DND-41 (cell line): ENCODE measurements at places on chromosomes 3 and 15.

DNA sequence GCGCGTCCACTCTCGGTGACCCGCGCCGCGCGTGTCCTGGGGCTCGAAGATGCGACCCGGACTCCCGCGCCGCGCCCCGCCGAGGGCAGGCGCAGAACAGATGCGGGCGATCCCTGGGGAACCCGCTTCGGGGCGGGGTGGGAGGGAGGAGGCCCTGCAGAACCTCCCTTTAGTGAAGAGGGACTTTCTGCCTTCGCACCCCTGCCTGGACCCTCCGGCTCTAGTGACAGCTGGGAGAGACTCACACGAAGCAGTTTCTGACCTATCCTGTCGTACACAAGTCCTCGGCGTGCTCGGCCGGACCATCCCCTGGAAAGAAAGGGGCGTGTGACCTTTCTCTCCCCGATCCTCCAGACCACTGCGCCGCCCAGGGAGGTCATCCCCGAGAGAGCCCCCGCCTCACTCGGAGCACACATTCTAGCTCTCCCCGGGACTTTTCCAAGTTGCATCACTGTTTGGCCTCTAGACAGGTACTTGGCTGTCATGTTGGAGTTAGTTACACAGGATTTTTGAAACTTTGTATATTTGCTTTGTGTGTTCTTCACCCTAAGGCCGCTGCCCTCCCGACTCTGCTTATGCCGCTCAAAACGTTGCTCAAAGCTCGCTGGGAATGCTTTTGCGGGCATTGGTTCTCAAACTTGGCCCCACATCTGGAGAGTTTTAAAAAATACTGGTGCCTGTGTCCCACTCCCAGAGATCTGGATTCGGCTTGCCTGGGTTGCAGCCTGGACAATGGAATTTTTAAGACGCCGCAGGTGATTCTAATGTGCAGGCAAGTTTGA is 582 bp downstream of the CGNL1 start:
- no peak for DNase-seq

- no peak for DNase-seq
Measured at GRCh38 chr3:24220859-24221657, 273.6 kb downstream of the THRB start.

- no peak for DNase-seq
Measured at GRCh38 chr15:23440596-23440995, 6.4 kb downstream of the GOLGA6L2 start.

DNA sequence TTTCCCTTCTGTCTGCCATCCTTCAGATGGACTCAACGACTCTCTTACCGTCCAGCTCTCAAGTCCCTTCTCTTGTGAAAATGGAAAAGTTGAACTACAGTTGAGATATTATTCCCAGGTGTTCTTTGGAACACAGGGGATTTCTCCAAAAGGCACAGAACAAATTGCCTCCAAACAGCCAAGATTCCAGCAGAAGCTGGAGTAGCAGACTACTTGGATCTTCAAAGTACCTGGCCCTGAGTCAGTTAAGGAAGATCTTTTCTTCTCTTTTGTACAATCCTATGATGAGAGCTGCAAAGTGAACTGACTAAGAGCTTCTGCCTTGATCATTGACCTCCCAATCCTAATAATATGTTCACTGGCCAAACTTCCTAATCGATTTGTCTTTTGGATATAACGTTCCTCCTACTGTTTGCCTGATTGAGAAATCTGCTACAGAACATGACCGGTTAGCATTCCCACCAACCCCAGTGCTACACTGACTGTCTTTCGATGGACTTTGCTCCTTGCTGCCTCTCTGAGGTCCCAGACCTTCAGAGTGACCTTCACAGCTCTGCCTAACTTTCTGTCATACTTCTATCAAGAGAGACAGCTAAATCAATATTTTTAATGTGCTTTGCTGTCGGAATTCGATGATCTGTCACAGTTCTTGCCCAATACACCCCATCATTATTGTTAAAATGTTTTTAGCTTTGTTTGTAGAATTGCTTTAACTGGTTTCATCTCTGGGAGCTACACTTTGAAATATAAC is 21.9 kb downstream of the PAQR9 start:
- no peak for DNase-seq

DNA sequence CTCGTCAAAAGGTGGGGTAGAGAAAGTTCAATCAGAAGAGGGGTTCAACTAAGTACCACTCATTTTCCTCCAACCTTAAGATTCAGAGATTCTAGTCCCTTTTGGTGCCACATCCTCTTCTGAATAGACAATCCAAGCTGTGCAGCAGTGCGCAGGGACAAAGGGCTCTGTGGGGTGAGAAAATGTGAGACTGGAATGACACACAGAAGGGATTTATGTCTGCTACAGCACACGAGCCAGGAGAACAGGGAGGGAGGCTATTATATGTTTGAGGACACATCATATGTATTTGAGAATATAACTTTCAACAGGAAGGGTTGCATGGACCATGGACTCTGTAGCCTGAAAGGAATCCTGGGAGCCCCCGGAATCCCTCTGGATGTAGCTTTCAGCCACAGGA is 33.0 kb downstream of the LSM3 start:
- DNase-seq, result no peak

DNA sequence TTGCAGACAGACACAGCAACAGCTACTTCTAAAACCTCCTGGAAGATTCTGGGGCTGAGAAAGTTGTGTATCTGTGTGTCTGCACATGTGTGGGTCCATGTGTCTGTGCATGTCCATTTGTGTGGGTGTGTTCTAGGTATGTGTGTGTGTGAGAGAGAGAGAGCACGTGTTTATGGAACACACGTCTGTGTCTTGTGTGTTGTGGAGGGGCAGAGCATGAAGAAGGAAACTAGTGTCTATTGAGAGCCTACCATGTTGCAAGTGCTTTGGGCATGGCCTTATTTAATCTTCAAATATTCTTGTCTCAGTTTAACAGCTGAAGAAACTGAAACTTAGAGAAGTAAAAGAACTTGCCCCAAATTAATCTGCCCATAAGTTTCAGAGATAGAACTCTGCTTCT is 327.5 kb downstream of the UACA start:
- DNase-seq, result no peak

- no peak for DNase-seq
Measured at GRCh38 chr3:173943264-173943663, 545.7 kb downstream of the NLGN1 start.

GRCh38 chr3:87468235-87468634 is 191.9 kb upstream of the POU1F1 start:
- DNase-seq, result no peak

- no peak for DNase-seq
Measured at GRCh38 chr3:194369522-194370279, at the start of gene LRRC15. LRRC15 (minus strand) TSS chr3:194369743; CDS start chr3:194361043, 8,700 bp downstream.

DNA sequence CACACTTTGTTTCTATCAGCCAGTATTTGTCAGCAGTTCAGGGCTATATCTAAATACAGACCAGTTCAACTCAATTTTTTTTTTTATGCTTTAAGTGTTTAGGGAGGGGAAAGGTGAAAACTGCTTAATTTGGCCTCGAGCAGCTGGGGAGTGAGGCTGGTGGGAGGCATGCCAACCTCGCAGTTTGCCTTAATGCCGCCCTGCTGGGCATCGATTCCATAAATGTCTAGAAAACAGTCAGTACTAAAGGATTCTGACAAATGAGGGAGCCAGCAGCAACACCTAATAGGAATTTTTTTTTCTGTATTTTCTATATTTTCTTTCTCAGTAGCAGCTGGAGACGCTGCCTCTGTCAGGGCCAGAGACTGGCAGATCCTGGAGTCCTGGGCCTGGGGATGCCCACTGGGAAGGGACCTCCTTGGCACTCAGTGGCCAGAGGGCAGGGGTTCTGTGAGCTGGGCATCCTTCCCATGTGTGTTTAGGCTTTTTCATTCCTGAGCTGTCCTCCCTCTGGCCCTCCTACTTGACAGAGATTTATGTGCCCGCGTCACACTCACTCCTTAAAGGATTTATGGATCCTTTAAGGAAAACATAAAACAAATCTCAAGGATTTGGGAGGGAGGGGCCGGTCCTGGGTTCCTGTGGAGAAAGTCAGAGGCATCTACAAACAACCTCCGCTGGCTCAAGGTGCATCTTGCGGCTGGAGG is 117.8 kb downstream of the WNT5A start:
- no peak for DNase-seq

DNA sequence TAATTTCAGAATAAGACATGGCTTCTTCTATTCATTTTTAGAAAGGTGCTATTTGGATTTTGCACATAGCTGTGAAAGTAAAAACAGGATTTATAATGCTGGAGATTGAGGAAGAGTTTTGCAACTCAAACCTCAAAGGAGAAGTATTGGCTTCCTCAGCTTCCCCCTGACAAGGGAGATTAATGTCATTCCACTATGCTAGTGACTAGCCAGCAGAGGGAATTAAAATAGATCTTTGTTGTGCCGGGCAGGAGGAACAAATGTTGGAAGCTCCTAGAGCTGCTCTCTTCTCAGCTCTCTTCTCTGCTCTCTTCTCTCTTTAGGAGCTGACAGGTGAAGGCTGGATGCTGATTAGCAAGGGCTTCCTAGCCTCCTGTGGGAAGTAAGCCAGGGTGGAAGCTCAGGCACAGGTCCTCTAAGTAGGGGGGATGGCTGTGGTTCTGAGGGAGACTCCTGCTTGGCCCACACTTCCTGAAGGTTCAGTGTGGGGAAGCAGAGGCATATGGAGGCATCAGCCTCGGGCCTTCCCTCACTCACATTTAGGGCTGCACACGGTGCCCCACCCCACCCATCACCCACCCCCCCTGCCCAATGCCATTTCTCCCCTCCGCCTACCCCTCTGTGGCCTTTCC is 29.6 kb downstream of the CX3CR1 start:
- DNase-seq, result no peak

- DNase-seq, result no peak
Measured at GRCh38 chr15:76340198-76340802, 3.7 kb downstream of the ISL2 start.

GRCh38 chr3:128374746-128375445 is 91.8 kb downstream of the DNAJB8 start:
- no peak for DNase-seq

- peak; percentile 39 for DNase-seq
Measured at GRCh38 chr3:108806316-108806715, 16.3 kb upstream of the TRAT1 start.

DNA sequence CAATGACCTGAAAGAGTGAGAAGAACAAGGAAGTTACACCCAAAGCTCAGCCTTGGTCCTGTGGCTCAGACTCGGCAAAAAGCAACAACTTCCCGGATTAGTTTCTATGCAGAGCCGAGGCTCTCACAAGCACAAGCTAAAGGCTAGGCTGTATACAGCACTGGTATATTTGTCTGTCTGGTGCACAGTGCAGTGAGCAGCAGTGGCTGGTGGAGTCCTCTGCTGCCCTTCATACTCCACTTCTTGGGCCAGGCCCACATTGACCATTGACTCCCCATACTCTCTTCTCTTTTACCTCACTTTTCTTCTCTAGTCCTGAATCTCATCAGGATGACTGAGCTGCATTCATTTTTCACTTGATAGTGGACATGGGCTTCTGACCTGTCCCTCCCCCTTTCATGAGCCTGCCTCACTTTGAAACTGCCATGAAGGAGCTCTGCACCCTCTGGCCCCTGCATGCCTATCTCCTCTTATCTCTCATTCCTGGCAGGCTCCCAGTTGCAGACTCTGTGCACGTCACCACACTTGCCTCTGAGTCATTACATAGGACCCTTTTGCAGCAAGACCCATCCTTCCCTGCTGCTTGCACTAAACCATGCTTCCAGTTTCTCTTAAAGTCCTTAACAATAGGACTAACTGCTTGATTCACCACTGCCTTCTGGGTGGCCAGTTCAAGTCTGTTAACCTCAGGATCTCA is 379.3 kb downstream of the NTRK3 start:
- no peak for DNase-seq

- DNase-seq, result no peak
Measured at GRCh38 chr3:71989165-71989564, 204.2 kb upstream of the PROK2 start.

- no peak for DNase-seq
Measured at GRCh38 chr3:72949016-72949415, 47.6 kb upstream of the PPP4R2 start.

- DNase-seq, result no peak
Measured at GRCh38 chr3:194080436-194080835, 55.5 kb upstream of the HES1 start.

- peak; percentile 21 for DNase-seq
Measured at GRCh38 chr3:102532901-102533300, 98.1 kb downstream of the ZPLD1 start.

- DNase-seq, result no peak
Measured at GRCh38 chr3:107574650-107575049, 51.9 kb downstream of the BBX start.

GRCh38 chr3:50675179-50676030 is 678 bp downstream of the DOCK3 start:
- no peak for DNase-seq

DNA sequence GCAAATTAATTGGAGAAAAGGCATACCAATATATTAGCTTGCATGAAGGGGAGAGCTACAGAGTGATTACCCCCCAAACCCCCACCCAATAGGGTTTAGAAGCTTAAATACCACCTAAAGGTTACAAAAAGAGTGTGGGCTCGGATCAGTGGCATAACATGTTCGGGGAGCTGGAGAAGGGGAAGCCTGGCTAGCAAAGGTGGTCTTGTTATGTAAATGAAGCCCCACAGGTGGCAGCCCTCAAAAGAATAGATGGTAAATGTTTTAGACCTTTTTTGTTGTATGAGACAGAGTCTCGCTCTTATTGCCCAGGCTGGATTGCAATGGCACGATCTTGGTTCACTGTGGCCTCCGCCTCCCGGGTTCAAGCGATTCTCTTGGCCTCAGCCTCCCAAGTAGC is 10.9 kb upstream of the PXK start:
- DNase-seq, result no peak

GRCh38 chr3:42209917-42210316 is 56.1 kb downstream of the CCK start:
- DNase-seq, result no peak

GRCh38 chr15:65044724-65045481 is at the start of gene SLC51B:
SLC51B (plus strand) TSS chr15:65045387; CDS start chr15:65050005, 4,618 bp downstream.
- no peak for DNase-seq

DNA sequence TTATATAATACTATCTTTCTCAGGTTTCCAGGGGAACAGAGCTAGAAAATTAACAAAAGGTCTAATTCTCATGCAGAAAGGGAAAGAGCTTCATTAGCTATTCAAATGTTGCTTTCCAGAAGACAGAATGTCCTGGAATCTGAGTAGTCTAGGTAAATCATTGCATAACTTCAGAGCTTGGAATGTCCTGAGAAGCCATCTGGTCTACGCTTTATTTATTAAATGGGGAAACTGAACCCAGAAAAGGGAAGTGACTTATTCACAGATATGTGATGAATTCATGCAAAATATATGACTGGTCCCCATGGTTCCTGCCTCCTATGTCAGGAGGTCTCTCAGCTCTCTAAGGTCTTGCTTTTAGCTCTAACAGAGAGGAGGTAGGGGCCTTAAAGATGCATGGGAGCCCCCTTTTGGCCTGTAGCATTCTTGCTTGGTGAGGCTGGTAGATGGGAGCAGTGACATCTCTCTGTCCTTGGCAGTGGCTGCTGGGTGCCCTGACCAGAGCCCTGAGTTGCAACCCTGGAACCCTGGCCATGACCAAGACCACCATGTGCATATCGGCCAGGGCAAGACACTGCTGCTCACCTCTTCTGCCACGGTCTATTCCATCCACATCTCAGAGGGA is 99.2 kb downstream of the CEMIP start:
- no peak for DNase-seq
